Left renal pelvis (tissue), 4 donors: ENCODE measurements at places on chromosomes 3 and 15. TPM values are rescaled to one million over a fixed set of nuclear protein-coding genes. Genes with fewer than 3 reads are reported as not detected.

PLA2G4E gene
- not detected for polyA plus RNA-seq

MRPS11 gene
- 38.9 TPM for polyA plus RNA-seq

TRH gene
- polyA plus RNA-seq: 1.4 TPM

IQCH gene
- polyA plus RNA-seq: 1.7 TPM

ISL2 gene
- polyA plus RNA-seq: not detected

DNAJA4 gene
- 27.7 TPM for polyA plus RNA-seq

PRR23A gene
- not detected for polyA plus RNA-seq

- DNase-seq: no peak
Observed at GRCh38 chr3:29747991-29748390, 467.1 kb downstream of the RBMS3 start.

DNA sequence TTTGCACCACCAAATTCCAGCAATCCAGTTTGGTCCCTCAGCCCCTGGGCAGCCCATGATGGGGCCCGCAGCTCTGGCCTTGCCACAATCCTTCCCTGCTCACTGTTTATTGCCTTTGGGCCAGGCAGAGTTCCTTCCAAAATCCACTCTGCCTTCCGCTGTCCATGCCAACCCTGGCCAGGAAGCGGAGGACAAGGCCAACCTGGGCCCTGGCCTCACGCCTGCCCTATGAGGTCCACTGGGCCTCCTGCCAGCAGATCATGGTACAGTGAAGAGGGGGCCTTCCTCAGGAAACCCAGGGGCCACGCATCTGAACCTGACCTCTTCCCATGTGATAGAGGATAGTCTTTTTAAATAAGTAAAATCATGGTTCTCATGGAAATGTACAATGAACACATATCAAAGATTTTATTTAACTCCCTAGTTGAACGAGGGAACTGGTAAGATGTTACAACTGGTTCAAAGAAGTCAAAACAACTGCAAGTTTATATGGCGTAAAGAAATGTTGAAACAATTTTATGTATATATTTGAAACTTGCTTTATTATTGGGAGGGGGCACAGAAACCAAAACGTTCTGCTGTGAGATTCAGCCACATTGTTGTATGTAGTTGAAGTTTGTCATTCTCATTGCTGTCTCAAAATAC lies 95.8 kb upstream of the TNFAIP8L3 start:
- DNase-seq: no peak

- no peak for DNase-seq
Observed at GRCh38 chr15:39230205-39230907, 350.5 kb upstream of the THBS1 start.

- no peak for DNase-seq
Observed at GRCh38 chr3:104526901-104527401, 839.8 kb upstream of the ALCAM start.

- no peak for DNase-seq
Observed at GRCh38 chr3:11655196-11655928, 11.6 kb upstream of the VGLL4 start.

GRCh38 chr3:24591661-24592555 lies 97.3 kb upstream of the THRB start:
- DNase-seq: no peak

- no peak for DNase-seq
Observed at GRCh38 chr3:104796556-104796955, 570.2 kb upstream of the ALCAM start.

GRCh38 chr3:94561094-94561493 lies 498.2 kb downstream of the NSUN3 start:
- no peak for DNase-seq

DNA sequence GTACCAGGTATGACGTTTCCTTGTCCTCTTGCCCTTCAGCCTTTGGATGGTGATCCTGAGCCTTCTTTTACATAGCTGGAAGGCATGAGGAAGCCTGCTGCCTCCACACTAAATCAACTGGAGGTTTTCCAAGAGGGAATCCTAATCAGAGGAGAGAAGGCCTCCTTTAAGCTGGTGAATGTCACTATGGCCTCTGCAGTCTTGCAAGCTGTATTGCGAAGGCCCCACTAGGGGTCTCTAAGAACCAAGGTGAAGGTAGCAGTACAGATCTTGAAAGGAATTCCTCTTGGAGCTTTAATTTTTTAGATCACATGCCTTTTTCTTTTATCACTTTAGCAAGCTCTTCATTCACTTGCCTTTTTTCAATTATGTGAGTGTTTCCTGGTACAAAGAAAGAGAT lies 119.2 kb downstream of the GHSR start:
- no peak for DNase-seq

GRCh38 chr3:39295184-39295775 lies 15.4 kb upstream of the CX3CR1 start:
- DNase-seq: no peak

GRCh38 chr3:197463279-197463678 lies 92.5 kb downstream of the BDH1 start:
- DNase-seq: no peak

DNA sequence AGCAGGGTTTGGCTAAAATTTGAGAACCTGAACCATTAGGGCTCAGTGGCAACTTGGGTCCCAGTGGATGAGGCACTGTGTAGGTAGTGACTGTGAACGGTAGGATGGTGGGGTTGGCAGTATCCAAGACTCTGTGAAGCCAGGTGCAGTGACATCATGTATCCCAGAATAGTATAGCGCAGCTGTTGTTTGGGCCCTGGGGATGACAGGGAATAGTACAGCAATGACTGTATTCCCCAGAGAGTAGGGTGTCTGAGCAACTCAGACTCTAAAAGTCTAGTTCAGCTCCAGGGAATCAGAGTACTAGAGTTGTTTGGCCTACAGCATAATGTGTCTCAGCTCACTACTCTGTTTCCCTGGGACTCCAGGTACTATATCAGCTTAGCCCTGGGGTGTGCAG lies 20.7 kb upstream of the PPP2R3A start:
- no peak for DNase-seq

GRCh38 chr3:104952146-104952972 lies 414.4 kb upstream of the ALCAM start:
- DNase-seq: no peak

- no peak for DNase-seq
Observed at GRCh38 chr3:157819270-157820156, 286.7 kb downstream of the SHOX2 start.
